ENCODE measurements at places on chromosomes 1 and 21. TPM values are rescaled to one million over a fixed set of nuclear protein-coding genes. Genes with fewer than 3 reads are reported as not detected.

Gene ARHGEF16
- 0.52 TPM for total RNA-seq

Gene LRRC8D
- total RNA-seq = 6.4 TPM

DNA sequence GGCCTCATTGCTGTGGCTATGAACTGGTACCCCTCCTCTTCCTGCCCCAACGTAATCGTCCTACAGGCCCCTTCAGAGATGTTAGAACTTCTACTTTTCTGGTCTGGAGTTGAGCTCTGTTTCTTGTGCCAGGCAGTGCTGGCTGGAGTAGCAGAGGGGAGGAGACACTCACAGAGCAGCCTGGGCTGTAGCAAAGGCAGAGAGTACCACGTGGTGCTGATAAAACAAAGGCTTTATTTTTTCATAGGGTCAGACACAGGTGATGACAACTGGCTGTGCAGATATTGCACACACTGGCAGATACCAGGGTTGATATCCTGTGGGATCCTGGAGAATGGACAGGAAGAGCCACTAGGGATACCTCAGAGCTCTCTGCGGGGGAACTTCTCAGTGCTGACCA is 23.2 kb downstream of the CRCT1 start:
- peaks cover 42% of the 10 kb centered on the region for H3K27me3 ChIP-seq
- DNase-seq = no peak
- H3K4me3 ChIP-seq = no peak overlapping the region
- no peak overlapping the region for H3K27ac ChIP-seq
- no peaks in the 10 kb centered on the region for H3K4me1 ChIP-seq

GRCh38 chr1:151958959-151959358 is 34.7 kb downstream of the S100A10 start:
- H3K4me1 ChIP-seq = peaks cover 30% of the 10 kb centered on the region
- no peak overlapping the region for H3K27ac ChIP-seq
- no peak for DNase-seq
- H3K4me3 ChIP-seq = no peak overlapping the region
- H3K27me3 ChIP-seq = no peaks in the 10 kb centered on the region
- H3K36me3 ChIP-seq = no peaks in the 10 kb centered on the region

GRCh38 chr1:21123287-21123948 is 53.3 kb downstream of the EIF4G3 start:
- no peaks in the 10 kb centered on the region for H3K4me1 ChIP-seq
- no peak overlapping the region for H3K4me3 ChIP-seq
- DNase-seq = no peak
- peaks cover 15% of the 10 kb centered on the region for H3K36me3 ChIP-seq
